ENCODE measurements at places on chromosomes 6 and 20.

- no peak for DNase-seq
These were observed 287.1 kb upstream of the CDH4 start for GRCh38 chr20:60964911-60965310.

DNA sequence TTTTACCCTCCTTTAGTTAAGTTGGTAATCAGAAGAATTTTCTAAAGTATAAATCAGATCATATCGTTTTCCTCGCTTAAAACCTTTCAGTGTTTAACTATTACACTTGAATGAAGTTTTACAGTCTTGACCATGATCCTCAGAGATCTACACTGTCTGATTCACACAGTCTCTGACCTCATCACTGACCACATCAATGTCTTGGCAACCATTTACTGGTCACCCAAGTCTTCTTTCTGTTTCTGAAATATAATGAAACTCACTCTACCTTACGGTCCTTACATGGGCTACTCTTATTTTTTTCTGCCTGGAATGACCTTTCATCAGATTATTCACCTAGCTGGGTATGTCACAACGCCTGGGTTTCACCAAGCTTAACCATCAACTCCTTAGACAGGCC lies 71.4 kb downstream of the ADGB start:
- no peak for DNase-seq

DNA sequence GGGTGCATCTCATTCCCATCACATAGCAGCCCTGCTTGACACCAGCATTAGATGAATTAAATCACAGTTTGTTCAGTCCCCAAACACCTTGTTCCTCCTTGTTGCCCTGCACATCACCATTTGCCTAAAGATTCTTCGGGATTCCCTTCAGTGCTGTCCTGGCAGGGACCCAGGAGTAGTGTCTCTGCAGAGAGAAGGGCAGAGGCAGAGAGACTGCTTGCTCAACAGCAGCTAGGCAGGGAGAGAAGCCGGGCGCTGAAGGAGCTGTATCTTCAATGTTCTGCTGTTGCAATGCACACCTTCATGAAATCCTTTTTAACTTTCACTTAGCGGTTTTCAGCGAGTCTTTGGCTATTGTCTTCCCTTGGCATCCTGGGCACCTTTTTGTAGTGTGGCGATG lies 362.9 kb downstream of the FARS2 start:
- DNase-seq, result no peak

DNA sequence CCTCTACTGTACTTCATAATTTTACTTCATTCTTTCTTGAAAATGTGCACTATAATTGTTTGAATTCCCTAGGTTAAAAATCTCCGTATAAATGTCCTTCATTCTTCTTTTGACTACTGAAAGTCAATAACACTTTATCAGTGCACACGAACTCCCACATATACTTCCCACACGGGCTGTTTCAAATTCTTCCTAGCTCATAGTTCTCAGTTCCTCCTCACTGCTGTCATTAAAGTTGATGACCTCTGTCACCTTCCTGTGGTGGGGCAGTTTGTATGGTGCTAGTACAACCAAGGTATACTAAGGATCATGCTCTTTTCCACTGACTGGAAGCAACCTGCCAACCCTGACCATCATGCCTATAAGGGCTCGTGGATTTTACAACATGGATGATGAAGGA lies 40.0 kb upstream of the CD2AP start:
- DNase-seq, result no peak

DNA sequence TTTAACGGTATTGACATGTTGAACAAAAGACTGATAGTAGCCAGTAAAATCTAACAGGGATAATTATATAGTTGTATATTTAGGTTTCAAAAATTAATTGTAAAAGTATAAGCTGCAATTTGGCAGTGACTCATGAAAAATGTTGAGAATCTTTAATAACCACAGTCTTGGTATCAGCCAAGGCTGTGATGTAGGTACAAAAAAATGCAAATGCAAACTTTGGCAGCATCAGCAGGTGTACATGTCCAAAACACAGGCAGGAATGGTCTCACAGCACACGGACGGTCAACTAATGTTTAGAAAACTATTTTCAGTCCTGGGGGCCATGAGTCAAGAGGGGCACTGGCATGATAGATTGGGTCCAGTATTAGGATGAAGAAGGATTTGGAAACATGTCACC lies 58.5 kb upstream of the BEND3 start:
- no peak for DNase-seq

DNA sequence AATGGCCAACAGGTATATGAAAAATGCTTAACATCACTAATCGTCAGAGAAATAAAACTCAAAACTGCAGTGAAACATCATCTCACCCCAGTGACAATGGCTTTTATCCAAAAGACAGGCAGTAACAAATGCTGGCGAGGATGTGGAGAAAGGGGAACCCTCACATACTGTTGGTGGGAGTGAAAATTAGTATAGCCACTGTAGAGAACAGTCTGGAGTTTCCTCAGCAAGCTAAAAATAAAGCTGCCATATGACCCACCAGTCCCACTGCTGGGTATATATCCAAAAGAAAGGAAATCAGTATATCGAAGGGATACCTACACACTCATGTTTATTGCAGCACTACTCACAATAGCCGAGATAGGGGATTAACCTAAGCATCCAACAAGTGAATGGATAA lies 23.4 kb upstream of the INSM1 start:
- no peak for DNase-seq

- no peak for DNase-seq
These were observed 407.7 kb upstream of the HTR1E start for GRCh38 chr6:86529635-86530034.

- DNase-seq, result no peak
These were observed 87.2 kb downstream of the PDE7B start for GRCh38 chr6:135938576-135939207.

DNA sequence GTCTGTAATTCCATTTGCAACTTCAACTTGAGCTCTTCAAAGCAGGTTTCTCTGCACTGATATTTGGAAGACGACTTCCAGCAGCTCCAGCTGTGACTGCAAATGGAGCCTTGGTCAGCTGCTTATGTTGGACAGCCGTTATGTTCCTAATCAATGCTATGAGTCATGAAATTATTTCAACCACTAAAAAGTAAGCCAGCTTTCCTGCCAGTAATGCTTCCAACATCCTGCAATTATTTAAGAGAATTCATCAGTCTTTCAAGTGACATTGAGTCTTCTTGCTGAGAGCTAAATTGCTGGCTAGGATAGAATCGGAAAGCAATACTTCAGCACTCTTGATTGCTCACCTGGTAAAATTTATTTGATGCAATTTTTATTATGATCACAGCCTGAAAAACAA lies 375.7 kb downstream of the MMUT start:
- DNase-seq, result no peak

GRCh38 chr6:144285548-144285797 lies 338 bp downstream of the UTRN start:
- no peak for DNase-seq

GRCh38 chr6:125154761-125155135 lies 1.2 kb downstream of the TPD52L1 start:
- no peak for DNase-seq

All from stimulated activated CD4-positive, alpha-beta T cell treated with anti-CD3 and anti-CD28 coated beads, Interleukin-1b, Interleukin-23, amount 100 ng/mL, for 1 hour (primary cell).